Fibroblast of upper back skin (primary cell): ENCODE measurements at places on chromosomes 4 and X.

DNA sequence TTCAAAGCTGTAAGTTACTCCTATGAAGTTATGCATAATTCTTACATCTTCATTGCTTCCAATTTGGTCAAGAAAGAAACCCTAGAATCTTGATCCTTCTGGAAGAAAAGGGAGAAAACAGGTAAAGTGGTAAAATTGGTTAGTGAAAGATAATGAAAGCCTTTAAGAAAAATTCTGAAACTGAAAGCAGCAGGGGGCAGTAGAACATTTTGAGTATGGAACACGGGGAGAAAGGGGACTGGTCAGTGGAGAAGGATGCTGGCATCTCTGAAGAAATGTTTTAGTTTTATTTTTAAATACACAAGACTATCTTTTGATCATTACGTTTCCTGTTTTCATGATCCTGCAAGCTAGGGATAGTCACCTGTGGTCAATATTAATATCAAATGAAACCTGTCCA is 54.3 kb downstream of the SLIT2 start:
- DNase-seq, result no peak

GRCh38 chrX:120358737-120359456 is 3.0 kb upstream of the ATP1B4 start:
- DNase-seq, result no peak

DNA sequence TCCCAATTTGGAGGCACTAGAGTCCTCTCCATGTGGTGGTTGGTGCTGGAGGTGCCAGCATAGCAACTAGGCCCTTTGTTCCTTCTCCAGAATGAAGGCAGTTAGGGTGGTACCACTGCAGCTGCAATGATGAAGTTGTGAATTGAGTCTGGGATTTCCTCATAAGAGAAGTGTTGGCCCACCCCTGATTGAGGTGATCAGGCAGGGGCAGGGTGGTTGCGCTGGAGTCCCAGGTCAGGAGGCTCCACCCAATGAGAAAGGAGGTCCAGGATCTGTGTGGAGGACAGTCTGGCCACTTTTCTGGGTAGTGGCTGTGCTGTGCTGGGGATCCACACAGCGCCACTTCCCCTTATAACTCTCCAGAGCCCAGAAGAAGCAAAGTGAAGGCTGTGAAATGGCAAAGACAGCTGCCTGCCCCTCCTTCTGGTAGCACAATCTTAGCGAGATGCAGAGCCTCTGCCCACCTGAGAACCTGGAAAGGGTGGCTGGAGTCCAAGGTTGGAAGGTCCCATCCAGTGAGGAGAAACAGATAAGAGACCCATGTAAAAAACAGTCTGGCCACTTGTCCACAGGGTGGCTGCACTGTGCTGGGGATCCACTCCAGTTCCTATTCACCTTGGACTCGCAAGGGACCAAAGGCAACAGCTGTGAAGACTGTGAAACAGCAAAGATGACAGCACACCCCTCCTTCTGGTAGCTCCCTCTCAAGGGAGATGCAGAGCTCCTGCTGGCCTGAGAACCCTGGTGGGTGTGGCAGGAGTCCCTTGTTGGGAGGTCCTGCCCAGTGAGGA is 124.6 kb downstream of the RRAGB start:
- no peak for DNase-seq

DNA sequence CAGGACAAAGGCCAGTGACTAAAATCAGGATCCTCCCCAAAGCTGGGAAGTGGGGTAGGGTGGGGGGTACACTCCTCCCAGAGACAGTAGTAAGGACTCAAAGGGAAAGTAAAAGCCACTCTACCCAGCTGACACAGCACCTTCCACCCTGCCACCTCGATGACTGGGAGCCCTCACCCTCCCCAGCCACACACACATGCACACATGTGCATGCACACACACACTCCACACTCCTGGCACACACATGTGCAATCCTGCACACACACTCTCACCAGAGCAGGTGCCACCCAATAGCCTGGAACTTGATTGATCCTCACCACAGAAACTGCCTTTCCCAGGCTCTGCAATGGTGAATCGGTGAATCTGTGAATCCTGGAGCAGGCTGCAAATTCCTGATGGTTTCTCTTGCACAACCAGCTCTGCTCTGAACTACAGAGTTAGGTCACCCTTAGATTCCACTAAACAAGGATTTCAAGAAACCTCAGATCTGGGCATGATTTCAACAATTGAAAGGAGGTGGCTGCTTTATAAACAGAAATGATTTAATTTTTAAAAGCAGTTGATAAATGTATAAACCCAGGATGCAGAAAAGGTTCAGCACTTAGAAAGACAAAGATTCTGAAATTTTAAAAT is 21.5 kb downstream of the AMOT start:
- peak; percentile 88 for DNase-seq

- DNase-seq, result no peak
Measured at GRCh38 chr4:108219998-108220397, 51.3 kb upstream of the LEF1 start.

- no peak for DNase-seq
Measured at GRCh38 chr4:26238426-26238777, 82.4 kb upstream of the RBPJ start.

DNA sequence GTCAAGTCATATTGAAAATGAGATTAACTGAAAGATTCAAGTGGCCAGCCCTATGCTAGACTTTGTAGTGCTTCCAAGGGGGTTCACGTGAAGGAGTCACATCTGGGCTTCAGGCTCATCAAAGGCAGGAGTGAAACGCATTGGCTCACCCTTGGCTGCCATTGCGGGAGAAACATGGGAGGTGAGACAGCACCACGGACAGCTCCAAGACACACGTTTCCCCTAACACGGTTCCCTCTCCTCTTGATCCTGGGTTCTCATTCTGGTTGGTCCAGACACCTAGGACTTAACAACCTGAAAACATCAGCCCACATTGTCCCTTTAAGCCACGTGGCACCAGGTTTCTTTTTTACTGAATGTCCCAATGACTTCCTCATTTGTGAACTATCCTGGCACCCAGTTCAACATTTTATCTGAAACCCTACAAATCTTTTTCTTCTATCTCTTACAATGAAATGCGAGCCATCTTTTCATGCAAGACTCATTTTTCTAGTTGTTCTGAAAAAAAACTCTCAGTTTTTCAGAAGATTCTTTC is 279.0 kb upstream of the VCX3A start:
- DNase-seq, result peak; percentile 0

DNA sequence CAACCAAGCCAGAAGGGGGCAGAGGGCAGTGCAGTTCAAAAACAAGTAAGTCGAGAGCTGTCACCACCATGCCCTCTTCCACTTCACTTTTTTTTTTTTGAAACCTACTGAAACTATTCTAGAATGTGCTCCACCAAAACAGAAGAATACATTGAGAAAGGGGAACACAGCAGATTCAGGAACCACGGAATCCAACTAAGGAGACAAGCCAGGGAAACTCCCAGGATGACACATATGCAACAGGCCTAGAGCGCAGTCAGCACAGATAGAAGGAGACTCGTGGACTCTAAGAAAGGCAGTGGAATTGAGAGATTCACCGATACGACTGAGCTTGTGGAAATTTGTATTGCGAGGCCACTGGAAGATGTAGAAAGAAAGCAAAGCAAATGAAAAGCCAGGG is 66.1 kb downstream of the PHKA2 start:
- no peak for DNase-seq

GRCh38 chrX:69313617-69314290 is 148.5 kb upstream of the PJA1 start:
- DNase-seq, result no peak

- peak; percentile 24 for DNase-seq
Measured at GRCh38 chr4:42048394-42048793, 58.1 kb downstream of the SLC30A9 start.
